Stimulated activated CD4-positive, alpha-beta T cell treated with anti-CD3 and anti-CD28 coated beads, Interleukin-1b, Interleukin-23, amount 100 ng/mL, for 24 hours (primary cell): ENCODE measurements at places on chromosomes 3 and 15.

- DNase-seq = no peak
Observed at GRCh38 chr3:27333843-27334242, 35.3 kb downstream of the NEK10 start.

- DNase-seq = no peak
Observed at GRCh38 chr3:116994351-116994879, 284.8 kb downstream of the TUSC7 start.

DNA sequence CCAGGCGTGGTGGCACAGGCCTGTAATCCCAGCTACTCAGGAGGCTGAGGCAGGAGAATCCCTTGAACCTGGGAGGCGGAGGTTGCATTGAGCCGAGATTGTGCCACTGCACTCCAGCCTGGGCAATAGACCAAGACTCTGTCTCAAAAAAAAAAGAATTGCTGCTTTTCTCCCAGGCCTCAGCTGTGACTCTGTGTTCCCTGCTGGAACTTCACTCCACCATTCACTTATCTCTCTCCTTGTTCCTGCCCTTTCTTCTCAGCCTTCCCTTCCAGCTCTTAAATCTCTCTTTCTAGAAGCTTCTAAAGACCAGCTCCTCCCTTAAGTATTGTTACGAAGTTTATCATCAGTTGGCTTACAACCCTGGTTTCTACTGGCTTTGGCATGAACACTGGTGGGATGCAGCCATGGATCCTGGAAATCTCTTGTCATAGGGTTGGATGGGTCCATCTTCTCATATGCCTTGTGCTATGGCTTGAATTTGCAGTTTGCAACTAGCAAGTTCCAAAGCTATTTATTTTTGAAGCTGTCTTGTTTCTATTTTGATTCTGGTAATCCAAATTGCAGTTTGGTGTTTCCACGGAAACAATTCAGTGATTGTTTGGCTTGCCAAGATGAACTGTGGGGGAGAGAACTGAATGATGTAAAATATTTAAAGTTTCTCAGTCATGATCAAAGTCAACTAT, 10.5 kb downstream of the C3orf62 start:
- DNase-seq = no peak

DNA sequence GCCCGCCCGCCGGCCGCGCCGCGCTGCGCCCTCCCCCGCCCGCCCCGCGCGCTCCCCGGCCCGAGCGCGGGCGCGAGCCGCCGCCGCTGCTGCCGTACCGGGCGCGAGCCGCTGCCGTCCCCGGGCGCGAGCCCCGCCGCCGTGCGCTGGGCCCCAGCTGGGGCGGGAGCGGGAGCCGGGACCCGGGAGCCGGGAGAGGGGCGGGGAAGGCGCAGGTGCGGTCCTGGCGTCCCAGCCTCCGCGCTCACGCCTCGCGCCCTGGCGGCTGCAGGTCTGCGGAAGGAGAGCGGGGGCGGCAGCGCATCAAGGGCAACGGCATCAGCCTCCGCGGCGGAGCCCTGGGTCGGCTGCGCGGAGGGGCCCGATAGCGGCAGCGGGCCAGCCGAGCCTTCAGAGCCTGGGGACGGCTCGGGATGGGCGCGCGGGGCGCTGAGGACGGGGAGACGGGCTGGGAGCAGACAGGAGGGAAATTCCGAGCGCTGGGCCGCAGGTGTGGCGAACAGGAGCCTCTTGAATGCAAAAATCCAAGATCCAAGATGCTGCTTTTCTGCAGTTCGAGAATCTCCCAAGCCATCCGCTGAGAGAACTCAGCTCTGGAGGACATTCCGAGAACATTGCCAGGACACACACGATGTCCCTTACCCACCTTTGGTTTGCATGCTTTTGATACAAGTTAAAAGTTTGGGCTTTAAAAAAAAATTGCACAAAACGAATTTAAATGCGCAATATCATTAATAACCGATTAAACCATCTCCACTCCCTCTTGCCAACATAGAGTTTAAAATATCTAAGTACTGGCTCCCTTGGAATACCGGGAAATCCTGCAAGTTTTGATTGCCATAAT, 251.1 kb downstream of the TJP1 start:
- no peak for DNase-seq

DNA sequence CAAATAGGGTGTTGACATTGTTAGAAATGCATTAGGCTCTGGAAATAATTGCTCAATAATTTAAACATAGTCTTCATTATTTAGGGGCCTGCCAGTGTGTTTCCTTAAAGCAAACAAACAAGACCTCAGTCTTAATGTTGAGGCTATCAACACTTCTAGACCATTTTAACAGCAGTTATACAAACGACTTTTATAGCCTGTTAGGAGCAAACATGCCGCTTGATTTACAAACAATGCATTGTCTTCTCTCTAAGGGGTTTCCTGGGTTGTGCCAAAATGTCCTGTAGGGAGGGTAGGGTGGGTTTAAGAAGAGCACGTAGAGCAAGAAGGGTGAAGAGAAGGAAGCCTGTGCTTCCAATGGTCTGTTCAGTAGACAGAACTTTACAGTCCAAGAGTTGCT, 53.7 kb downstream of the TPRG1 start:
- no peak for DNase-seq

DNA sequence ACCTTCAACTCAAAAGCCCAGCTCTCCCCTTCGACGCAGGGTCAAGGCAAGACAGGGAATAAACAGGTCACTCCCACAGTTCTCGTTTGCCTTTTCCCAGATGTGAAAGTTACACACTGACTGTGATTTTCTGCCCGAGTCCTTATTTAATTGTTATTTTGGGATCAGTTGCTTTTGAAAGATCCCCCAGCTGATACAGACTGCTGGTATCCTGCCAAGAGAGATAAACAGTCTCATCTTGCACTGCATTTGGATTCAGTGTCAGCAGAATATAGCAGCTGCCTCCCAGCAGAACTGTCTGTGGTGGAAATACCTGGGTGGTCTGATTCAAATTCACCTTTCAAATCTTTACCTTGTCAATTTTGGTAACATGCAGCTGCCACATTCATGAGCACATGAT, 56.0 kb upstream of the FAM3D start:
- no peak for DNase-seq

DNA sequence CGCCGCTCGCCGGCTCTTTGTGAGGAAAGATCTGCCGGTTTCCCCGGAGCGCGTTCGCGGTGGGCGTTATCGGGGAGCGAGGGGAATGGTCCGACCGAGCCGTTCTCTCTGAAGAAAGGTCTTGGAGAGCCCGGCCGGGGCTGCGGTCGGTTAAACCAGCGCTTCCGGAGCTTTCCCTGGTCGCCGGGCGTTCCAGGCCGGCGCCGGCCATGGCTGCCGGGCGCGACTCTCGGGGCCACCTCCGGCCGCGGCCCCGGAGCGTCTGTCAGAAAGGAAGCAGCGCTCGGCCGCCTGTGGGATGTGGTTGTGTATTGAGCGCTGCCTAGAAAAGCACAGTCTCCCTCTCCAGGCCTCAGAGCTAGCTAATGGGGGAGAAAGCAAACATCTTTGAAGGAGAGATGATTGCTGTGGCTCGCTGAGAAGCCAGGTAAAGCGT, 731 bp downstream of the FYTTD1 start:
- DNase-seq = no peak

DNA sequence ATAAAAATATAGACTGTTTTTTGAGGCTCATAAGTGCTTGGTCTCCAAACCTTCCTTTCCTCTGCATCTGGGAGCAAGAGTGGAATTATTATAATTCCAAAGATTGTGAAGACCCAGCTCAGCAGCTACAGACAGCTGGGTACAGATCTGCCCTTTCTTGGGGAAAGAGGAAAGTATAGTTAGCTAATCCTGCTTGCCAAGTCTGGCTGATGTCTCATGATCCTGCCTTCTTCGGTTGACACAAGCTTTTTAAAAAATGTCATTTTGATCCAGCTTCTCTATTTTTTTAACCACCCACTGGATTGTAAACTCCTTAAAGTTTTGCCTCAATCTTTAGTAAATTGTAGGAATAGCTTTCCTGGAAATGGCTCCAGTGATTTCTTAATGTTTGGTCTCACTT, 181.1 kb downstream of the LRTM1 start:
- DNase-seq = no peak

- DNase-seq = no peak
Observed at GRCh38 chr15:55222588-55222987, 25.8 kb upstream of the RSL24D1 start.

- DNase-seq = no peak
Observed at GRCh38 chr3:152096280-152096906, 172.3 kb upstream of the MBNL1 start.

DNA sequence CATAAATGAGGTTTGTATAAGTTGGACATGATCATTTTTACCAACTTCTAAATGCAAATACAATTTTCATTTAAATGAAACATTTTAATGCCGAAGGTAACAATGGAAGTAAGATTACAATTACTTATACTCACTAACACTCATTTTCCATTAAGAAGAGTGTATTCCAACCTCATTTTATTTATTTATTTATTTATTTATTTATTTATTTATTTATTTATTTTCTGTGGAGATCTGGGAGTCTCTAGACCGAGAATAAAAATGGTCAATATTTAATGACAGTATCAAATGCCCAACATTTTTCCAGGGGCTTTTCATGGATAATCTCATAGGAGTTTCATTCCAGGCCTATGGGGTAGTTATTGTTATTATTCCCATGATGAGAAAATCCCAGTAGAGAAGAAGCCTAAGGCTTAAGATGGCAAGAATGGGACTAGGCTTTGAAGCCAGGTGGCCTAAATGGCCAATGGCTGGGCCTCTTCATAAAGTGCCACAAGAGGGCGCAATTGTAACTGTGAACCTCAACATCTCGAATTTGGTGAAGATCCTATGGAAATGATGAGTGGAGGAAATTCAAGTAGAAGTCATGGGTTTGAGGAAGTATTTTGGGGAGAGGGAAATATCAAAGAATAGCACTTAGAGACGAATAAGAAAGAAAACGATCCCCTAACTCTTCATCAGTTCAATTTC, 21.3 kb downstream of the VGLL3 start:
- no peak for DNase-seq

DNA sequence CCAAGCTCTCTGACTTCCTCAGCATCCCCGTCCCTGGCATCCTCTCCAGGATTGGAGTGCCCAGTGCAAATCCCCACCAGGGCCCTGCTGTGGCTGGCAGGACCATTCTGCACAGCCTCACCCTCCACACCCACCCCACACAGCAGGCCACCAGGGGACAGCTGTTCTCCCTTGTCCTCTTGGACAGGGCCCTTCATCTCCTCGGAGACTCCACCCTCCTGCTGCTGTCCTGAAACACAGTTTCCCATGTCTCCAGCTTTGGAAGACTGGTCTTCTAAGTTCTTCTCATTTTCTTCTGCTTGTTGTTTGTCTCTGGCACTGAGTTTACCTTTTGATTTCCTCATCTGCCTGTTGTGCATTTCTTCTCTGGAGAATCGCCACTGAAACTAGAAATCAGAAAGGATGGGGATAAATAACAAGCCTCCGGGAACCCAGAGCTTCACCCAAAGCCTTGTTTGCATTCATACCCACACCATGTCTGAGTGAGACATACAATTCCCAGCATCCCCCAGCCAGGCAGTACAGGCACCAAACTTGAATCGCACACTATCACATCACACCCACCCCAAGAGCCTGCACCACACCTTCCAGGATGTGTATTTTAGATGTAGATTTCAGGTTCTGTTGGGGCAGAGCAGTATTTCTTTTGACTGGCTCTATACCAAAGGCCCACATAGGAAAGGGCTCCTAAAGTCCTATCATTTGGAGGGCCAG, 52.0 kb downstream of the OXNAD1 start:
- no peak for DNase-seq

DNA sequence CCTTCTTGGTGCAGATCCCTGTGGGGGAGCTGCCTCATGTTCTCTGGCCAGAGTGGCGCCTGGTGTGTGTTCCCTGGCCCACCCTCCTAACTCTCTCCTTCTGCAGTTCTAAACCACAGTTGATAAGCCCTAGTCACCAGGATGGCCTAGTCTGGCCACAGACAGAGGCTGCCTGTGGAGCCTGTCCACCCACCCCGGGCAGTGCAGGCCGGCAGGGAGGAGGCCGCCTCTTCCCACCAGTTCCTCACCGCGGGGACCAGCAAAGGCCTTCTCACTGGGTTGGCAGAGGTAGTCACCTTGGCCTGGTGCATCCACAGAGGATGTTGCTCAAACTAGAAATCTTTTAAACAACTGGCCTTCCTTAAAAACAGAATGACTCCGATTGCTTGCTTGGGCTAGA, 276.4 kb upstream of the TTC14 start:
- no peak for DNase-seq

GRCh38 chr3:181327349-181327748, 337.8 kb upstream of the DNAJC19 start:
- DNase-seq = no peak

GRCh38 chr3:88019024-88019423, 39.8 kb downstream of the CGGBP1 start:
- no peak for DNase-seq

GRCh38 chr3:87350367-87351199, 74.2 kb upstream of the POU1F1 start:
- DNase-seq = no peak

- no peak for DNase-seq
Observed at GRCh38 chr3:86990734-86991481, at the start of gene VGLL3. VGLL3 (minus strand) TSS chr3:86991149; CDS start chr3:86990743, 406 bp downstream.

DNA sequence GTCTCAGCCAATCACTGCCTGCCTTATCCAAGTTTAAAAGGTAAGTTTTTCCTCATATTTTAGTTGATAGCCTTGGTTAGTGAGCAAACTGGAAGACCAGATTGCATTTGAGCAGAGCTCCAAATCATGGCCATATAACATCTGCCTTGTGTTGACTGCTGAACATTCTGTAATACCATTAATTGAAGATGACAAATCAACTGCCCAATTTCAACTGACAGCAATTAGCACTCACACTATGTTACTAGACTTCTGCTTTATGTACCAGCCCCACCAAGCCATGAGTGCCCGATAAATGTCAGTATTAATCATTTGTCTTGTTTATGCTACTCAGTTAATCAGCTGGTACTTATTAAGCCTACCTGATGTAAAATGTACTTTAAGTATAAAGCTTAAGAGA, 83.1 kb downstream of the CGGBP1 start:
- DNase-seq = no peak

DNA sequence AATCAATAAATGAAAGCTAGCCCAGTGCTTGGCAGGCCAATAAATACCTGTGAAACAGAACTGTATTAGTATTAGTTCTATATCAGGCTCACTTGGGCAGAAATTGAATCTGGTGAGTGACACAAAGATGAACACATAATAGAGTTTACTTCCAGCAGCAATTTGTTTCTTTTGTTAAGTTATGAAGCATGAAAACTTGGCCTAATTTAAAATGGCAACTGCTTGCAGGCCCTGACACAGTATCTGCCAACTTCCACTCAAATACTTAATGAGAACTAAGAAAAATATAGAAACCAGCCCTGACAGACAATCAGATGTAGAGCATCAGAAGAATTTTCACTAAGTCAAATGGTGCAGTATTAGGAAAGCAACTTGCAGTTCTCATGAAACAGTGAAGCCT, 37.6 kb upstream of the LRIG1 start:
- no peak for DNase-seq

DNA sequence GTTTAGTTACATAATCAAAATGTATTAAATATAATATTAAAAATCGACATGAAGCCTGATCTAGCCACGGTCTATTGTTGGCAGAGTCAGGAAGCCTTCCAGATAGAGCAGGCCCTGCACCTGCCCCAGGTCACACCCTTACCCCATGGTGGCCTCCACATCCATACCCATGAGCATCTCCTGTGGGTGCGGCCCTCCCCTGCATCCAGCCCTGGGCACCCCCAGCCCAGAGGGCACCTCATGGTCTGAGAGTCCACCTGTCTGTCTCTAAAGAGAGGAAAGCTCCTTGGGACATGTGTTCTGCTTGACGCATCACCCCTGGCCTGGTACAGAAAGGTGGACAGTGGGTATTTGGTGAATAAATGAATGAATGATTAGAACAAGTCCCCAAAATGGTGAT, 37.2 kb upstream of the CSPG4 start:
- no peak for DNase-seq

GRCh38 chr3:162200836-162201235, 704.2 kb downstream of the OTOL1 start:
- DNase-seq = no peak

- no peak for DNase-seq
Observed at GRCh38 chr3:66665021-66665695, 164.3 kb upstream of the LRIG1 start.
